ENCODE measurements at places on chromosomes 1 and 21. TPM values are rescaled to one million over a fixed set of nuclear protein-coding genes. Genes with fewer than 3 reads are reported as not detected.

GRCh38 chr1:116148967-116149366 lies 37.8 kb downstream of the MAB21L3 start:
- no peak for DNase-seq

GRCh38 chr1:7698641-7699040 lies 72.5 kb upstream of the VAMP3 start:
- DNase-seq = no peak

DNA sequence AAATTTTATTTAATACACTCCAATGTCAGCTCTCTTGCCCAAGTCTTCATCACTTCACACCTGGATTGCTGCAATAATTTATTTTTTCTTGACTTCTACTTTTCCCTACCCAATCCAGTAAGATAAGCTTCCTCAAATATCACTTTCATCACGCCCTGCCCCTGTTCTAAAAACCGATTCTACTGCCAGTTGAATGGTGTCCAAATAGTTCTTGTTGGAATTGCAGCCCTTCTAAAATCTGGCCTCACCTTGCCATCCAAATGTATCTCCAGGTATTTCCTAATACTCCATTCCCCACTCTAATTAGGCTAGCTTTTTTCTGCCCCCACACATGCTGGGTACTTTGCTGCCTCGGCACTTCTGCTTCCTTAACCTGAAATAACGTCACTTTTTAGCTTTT lies 152.5 kb downstream of the HMCN1 start:
- no peak for DNase-seq

DNA sequence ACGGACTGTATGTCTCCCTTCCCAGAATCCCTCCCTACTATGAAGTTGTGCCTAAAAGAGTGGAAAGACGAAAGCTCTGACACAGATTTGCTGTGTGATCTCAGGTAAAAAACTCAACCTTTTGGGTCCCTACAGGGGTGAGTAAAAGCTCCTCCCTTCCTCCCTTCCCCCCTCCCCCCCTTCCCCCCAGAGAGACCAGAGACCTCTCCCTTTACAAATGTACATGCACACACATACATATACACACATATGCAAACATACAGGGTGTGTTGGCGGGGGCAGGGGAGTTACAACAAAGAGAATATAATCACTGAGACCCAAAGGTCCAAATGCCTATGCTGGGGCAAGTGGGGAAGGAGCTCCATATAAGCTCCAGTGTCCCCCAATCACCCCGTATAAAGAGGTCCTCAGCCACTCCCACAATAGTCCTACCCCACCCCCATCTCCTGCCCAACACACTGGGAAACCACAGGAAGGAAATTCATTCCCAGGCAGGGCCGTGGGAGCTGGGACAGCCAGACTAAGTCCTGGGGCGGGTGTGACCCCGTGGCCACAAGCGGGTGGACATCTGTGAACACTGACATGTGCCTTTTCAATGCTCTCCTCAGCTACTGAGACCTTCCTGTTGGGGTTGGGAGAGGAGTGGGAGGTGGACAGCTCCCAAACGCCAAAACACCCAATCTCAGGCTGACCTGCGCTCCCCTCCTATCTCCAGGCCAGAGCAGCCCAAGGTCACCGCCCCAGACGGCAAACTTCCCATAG lies 2.0 kb downstream of the MEF2D start:
- peak; percentile 79 for DNase-seq

DNA sequence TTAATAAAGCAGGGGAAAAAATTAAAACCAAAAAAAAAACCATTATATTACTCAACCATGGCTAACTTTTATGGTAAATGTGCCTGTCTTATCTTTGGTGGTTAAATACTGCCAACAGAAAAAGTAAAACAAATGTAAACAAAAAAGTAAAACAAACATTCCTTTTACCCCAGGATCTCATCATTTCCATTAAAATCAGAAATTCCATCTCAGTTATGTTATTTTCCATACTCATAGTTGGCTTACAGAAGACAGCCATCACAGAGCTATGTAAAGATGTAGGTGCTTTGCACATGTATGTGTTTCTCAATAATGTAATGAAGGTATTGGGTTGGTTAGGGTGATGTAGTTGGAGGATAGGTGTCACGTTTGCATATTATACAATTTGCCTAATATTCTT lies 185.0 kb downstream of the KCNK2 start:
- DNase-seq = no peak

DNA sequence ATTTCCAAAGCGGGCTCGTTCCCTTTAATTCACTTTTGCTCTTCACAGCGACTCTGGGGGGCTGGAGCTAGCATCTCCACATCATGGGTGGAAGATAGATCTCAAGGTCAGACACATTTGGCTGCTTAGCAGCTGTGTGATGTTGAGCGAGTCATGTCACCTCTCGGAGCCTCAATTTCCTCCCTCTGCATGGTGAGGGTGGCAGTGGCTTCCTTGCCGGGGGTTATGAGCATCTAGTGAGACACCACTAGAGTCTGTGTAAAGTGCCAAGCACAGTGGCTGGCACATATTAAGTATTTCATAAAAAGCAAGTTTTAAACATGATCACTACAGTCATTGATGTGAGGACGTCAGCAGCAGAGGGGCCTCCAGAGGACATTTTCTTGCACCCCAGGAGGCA lies 16.9 kb upstream of the ECE1 start:
- DNase-seq = no peak

GRCh38 chr1:208061632-208062031 lies 150.7 kb upstream of the CD34 start:
- no peak for DNase-seq

GRCh38 chr1:147079400-147080005 lies 92.8 kb downstream of the PRKAB2 start:
- no peak for DNase-seq

DNA sequence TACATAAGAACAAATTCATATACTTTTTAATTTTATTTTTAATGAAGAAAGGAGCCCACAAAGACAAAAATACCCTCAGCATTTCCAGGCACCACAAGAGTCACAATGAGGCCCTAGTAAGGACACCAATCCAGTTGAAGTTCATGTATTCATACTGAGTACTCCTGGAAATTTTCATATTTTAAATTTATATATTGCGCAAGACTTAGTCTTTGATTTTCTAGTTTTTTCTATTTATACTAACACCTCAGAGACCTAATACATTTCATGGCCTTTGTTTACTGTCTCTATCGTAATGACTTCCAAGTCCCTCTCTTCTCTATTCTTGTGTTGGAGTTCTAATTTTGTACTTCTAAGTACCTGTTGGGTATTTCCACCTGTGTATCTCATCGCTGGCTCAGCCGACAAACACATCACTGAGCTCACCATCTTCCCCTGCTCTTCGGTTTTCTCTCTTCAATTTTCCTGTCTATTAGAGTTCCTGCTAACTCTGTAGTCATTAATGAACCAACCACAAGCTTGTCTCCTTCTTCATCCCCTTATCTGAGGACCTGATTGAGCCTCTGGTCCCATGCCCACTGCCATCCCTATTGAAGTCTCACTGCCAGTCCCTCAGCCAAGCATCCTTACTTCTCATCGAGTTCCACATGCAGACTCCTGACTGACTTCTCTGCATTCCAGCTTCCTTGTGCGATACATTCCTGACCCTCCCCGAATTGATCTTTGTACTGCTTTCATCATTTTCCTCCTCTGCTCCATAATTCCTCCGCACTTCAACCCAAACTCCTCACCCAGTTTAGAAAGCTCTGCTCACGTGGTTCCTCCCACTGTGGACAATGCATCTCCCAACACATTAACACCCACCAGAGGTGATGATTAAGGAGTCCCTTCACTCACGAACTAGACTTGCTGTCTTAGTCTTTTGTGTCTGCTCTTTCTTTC lies 17.3 kb upstream of the IRF2BP2 start:
- no peak for DNase-seq

GRCh38 chr1:234588386-234588785 lies 21.6 kb downstream of the IRF2BP2 start:
- no peak for DNase-seq

DNA sequence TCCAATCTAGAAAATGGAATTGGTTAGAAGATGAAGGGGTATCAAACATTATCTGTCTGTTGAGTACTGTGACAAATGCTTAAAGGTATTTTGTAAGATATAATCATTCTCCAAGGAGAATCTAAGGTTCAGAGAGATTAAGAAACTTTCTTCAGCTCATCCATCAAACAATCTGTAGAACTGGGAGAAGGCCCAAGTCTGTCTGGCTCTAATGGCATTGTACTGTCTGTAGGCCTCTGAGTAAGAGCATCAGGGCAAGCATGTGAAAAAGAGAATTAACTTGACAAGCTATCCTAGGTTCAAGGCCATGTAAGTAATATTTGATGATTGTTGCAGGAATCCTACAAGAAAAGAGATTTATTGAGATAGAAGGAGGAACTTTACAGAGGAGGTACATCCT lies 5.3 kb upstream of the FGGY start:
- no peak for DNase-seq

- peak; percentile 66 for DNase-seq
Measured at GRCh38 chr1:37858931-37859506, 373 bp downstream of the MTF1 start.

DNA sequence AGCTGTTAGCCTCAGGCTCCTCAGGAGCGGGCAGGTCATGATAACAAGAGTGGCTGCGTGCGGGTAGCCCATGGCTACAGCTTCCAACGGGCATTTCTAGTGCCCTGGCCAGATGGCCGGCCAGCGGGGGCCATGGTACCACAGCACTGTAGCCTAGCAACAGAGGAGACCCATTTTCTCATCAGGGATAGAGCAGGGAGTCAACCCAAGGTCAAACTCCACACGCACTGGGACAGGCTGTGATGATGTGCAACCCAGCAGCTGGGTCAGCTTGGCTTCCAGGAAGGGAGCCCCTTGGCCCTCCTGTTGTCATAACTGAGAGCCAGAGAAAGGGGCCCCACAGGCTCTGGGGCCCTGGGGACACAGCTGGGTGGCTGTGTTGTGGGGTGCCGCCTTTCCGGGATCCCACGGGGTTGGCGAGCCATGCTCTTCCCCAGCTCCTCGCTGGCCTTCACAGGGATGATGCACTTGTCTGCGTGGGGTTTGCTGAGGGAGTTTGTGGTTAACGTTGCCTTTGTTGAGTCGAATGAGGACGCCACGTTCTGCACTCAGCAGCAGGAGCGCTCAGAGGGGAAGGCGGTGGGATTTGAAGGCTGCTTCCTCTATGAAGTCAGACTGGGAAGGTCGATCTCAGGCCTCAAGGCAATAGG lies 46.3 kb downstream of the COL18A1 start:
- no peak for DNase-seq

DNA sequence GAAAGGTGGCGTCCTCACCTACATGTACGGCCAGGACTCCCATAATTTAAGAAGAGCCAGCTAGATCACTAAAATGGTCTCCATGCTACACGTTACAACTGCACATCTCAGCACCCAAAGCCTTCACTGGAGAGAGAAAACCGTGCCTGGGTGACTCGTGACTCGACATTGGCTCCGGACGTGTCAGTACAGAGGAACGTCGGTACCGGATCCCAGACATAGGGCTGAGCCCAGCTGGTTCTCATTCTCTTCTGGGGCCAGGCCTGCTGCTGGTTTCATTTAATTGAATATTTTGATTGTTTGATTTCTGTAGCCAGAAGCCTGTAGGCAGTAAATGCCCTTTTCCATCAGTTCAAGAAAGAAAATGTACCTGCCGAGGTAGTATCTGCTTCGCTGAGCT lies 93.1 kb downstream of the HHIPL2 start:
- peak; percentile 75 for DNase-seq

DNA sequence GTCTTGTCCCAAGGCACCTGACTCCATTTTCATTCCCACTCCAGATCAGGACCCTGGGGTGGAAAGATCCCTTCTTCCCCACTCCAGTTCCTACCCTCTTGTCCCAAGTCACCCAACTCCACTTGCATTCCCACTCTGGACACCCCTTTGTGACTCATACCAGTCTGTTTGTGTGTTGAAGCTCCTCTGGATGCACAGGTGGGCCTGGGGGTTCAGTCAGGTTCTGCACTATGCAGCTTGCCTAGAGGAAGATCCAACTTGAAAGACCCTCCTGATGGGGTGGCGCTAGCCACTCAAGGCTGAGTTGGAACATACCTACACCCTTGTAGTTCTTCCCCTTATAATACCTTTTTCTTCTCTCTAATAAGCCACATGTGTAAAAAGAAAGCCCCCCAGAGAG lies 9.8 kb upstream of the ANKRD35 start:
- DNase-seq = no peak

DNA sequence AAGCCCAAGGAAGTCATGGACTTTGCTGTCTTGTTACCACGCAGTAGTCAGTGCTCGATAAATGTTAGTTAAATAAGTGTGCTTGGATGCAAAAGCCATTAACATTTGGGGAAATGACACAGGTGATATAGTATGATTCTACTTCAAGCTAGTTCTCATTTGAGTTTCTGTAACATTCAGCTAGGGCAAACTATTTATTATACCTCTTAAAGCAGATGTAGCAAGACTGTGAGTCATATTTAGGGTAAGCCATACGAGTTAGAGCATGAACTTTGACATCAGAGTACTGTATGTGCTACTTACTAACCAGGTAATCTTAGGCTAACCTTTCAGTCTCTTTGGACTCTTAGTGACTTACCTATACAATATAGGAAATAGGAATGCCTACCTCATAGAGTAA lies 21.0 kb downstream of the CLCA4 start:
- no peak for DNase-seq

DNA sequence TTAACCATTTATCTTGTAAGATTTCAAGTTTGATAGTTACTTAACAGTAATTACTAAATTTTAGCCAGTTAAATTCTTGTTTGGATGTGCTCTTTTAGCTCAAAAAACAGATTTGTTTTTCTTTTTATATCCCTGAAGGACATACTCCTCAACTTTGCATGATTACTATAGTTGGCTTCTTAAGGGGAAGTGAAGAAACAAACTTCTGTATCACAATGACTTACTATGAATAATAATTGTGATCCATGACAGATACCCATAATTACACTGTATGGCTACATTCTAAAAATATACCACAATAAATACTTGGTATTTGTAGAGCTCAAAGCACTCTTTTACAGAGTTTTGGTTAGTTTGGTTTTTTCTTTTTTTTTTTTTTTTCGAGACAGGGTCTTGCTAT lies 55.8 kb downstream of the IARS2 start:
- DNase-seq = no peak

Gene RGS1
- 109 TPM for total RNA-seq

Gene AKR7A3
- 1.3 TPM for total RNA-seq

Gene SH3BGR
- total RNA-seq = 25.3 TPM

Gene CD53
- 25.4 TPM for total RNA-seq

Gene FMO1
- not detected for total RNA-seq

Gene TEDDM1
- total RNA-seq = not detected

Gene DPH5
- 32.0 TPM for total RNA-seq

Gene C4BPB
- 0.82 TPM for total RNA-seq

Gene OR2L2
- total RNA-seq = under 0.01 TPM

Gene IKBKE
- 3.0 TPM for total RNA-seq

Data from sigmoid colon (tissue), 7 donors.